ENCODE measurements at places on chromosomes 11 and 22. TPM values are rescaled to one million over a fixed set of nuclear protein-coding genes. Genes with fewer than 3 reads are reported as not detected.

- no peak for DNase-seq
Observed at GRCh38 chr11:122175306-122175705, 59.3 kb upstream of the BLID start.

DNA sequence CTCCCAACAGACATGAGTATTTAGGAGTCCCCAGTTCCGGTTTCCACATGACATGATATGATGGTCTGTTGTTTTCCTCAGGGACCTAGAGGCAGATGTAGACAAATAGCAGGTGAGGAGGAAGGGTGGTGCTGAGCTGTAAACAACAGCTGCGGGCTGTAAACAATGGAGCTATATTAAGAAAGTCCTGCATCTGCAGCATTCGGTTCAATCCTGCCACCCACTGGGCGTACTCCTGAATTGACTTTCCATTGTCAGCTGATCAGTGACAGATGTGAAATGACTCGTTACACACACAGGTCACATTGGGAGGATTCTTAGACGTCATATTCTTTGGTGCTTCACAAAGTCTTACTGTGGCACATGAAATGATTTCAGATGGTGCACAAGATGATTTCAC is 26.8 kb upstream of the RAG1 start:
- peak; percentile 58 for DNase-seq

GRCh38 chr11:40230821-40231220 is 1228.6 kb downstream of the LRRC4C start:
- no peak for DNase-seq

GRCh38 chr11:24625975-24626374 is 129.1 kb downstream of the LUZP2 start:
- DNase-seq: no peak

DNA sequence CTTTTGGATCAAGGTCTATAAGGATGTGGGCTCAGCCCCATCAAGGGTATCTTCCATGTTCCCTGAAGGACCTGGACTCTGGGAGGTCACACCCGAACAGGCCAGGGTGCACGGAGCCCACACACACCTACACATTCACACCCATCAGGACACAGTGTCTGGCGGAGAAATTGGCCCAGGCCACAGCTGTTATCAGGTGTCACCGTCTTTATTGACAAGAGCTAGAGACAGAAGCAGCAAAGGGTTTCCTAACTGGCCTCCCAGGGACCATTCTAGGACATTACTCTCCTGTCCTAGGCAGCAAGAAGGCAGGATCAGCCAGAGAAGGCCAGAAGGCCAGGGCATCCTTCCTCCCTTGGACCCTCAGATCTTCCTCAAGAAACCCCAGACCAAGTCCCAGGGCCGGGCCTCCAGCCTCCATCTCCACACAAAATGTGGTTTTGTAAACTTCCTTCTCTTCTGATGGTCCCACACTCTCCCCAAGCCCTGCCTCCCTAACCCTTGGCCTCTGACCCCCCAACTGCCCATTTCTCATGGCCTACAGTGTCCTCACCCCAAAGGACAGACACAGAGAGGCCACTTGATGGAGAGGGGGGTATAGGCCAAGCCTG is 8.1 kb downstream of the SSTR3 start:
- DNase-seq: no peak

GRCh38 chr11:5007561-5007960 is 12.9 kb downstream of the OR51L1 start:
- DNase-seq: no peak

DNA sequence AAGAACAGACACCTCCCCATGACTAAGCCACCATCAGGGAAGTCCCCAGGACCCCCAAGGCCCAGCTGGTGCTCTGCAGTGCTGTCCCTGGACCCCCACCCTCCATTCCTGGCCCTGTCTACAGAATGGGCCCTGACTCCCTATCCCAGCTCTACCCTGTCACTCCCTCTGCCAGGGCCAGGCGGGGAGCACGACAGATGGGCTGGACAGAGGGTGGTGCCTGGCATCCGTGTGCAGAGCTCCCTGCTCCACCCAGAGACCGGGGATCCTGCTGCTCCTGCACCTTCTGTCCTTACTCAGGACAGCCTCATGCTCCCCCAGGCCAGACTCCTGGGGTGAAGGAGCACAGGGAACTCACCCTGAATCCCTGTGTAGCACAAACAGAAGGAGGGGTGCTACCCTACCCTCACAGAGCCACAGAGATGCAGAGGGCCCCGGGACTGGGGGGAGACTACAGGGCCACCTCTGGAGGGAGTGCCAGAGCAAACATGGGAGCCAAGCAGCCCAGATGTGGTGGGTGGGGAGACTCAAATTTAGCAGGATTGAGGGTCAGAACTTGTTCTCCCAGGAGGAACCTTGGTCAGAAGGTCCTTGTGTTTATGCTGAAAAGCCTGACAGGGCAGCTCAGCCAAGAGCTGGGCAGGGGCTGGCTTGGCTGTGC is 2.0 kb downstream of the ARVCF start:
- no peak for DNase-seq

DNA sequence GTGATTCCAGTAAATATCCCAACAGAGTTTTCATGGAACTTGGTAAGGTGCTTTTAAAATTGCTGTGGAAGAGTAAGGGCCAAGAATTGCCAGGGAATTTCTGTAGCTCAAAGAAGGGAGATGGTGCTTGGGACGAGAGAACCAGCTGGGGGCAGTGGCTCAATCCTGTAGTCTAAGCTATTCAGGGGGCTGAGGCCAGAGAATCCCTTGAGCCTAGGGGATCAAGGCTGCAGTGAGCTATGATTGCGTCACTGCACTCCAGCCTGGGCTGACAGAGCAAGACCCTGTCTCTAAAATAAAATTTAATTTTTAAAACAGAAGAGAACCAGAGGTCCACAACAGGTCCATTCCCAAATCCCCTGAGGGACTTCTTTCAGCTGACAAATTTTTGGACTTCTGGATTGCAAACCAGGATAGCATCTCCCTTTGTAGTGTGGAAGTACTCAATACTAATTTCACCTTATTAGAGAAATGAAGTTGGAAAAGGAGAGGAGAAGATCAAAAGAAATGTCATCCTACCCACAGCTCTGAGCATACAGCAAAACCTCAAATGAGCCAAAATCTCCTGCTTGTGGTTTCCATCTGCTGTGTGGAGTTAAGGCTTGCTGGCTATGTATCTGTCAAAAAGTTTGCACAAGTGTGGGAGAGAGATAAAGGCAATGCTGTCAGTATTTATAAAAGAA is 59.2 kb upstream of the CLPB start:
- DNase-seq: peak; percentile 65

DNA sequence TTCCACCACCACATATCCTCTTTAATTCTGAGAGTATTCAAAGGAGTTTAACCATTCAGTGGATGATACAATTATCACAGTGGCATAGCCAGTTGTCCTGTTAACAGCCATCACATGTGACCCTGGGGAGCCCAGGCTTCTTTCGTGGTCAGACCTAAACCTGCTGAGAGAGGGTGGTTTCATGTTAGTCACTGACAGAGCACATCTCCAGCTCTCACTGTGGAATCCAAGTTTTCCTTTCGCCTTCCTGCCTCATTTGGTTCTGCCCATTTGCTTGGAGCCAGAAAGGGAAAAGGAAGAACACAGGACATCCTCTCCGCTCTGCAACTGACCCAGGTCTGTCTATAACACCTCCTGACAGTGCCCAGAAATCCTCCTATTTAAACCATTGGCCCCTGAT is 60.4 kb downstream of the MCHR1 start:
- DNase-seq: no peak

DNA sequence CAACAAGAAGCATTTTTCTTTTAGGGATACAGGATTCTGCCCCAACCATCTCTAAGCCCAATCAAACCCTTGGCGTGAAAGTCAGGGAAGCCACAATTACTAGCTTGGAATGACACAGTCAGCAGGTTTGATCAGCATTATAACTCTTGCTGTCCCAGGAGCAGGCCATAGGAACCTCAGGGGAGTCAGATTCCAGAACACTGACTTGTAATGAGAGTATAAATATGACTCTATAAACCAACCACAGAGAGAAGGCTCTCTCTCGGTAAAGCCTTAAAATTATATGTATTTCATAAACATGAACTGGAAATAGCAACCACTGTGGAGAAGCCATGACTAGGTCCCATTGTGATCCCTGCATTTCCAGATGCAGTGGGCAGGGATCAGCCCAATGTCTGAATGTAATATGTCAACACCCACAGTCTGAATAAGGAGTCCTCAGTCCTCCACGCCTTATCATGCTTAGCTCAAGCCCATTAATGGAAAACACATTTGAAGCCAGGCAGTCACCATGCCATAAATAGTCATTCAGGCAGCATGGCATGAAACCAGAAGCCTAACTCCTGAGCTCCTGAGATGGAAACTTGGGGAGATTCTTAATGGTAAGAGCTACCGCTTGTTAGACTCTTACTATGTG is 99.1 kb upstream of the MTNR1B start:
- DNase-seq: no peak

DNA sequence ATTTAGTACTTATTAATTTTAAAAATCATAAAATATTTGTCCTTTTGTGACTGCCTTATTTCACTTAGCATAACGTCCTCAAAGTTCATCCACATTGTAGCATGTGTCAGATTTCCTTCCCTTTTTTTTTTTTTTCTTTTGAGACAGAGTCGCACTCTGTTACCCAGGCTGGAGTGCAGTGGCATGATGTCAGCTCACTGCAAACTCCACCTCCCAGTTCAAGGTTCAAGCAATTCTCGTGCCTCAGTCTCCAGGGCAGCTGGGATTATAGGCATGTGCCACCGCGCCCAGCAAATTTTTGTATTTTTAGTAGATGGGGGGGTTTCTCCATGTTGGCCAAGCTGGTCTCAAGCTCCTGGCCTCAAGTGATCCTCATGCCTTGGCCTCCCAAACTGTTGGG is 10.6 kb downstream of the RAB6A start:
- DNase-seq: no peak

GRCh38 chr22:49752598-49753091 is 75.0 kb downstream of the BRD1 start:
- DNase-seq: no peak

DNA sequence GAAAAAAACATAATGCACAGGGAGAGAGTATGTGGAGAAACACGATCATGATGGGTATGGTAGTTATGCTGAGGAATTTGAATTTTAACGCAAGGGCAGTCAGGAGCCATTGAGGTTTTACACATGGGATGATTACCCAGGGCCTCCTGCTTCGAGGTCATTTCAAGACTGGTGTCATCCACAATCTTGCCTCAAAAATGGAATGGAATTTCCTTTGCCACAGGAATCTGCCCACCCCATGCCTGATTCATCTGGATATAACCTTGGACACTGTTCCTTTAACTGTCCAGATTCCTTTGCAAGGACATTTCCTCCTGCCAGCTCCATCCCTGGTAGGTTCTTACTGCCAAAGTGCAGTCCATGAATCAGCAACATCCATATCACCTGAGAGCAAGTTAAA is 655.9 kb upstream of the TENM4 start:
- peak; percentile 47 for DNase-seq

DNA sequence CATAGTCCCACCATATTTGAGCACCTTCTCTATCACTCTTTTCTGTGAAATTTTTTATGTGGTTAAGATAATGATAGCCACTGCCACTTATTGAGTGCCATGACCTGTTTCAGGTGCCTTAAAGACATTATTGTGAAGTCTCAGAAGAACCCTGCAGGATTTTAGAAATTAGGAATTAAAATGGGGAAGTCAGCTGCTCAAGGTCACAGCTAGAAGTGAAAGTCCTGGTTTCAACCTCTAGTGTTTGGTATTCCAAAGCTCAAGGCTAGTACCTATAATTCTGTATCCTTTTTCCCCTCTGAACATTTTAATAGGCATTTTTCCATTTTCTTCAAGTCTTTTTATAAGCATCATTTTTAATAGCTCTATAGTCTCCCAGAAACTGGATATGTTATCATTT is 9.0 kb upstream of the RRM1 start:
- DNase-seq: no peak

DNA sequence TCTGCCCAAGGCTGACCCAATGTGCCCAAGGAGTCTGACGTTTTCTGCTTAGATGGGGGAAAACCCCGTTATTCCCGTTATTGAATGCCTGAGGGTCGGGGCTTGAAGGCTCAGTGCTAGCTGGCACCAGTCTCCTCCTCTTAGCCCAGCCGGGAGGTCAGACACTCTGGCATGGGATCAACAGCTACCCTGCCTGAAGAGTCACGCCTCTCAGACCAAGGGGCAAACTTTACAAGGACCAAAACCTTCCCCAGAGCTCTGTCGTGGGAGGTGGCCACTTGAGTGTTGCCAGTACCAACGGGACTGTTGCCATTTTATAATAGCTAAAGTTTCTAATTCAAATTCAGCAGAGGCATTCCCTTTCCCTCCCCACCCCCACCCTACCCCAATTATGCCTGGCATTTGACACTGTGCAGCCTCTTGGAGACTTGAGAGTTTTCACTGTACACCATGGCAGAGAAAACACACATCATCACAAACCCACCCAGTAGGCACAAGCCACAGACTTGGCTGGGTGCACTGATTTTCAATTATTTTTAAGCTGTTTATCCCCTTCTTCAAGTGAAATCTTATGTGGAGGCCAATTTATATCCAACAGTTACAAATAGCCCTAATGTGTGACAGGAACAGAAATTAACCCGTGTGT is 137.5 kb upstream of the SYT13 start:
- no peak for DNase-seq

GRCh38 chr11:11427542-11427941 is 74.5 kb upstream of the CSNK2A3 start:
- no peak for DNase-seq

GRCh38 chr22:37017356-37017755 is 1.9 kb downstream of the TST start:
- DNase-seq: no peak

GRCh38 chr11:114211444-114212121 is 84.6 kb upstream of the NNMT start:
- no peak for DNase-seq

DNA sequence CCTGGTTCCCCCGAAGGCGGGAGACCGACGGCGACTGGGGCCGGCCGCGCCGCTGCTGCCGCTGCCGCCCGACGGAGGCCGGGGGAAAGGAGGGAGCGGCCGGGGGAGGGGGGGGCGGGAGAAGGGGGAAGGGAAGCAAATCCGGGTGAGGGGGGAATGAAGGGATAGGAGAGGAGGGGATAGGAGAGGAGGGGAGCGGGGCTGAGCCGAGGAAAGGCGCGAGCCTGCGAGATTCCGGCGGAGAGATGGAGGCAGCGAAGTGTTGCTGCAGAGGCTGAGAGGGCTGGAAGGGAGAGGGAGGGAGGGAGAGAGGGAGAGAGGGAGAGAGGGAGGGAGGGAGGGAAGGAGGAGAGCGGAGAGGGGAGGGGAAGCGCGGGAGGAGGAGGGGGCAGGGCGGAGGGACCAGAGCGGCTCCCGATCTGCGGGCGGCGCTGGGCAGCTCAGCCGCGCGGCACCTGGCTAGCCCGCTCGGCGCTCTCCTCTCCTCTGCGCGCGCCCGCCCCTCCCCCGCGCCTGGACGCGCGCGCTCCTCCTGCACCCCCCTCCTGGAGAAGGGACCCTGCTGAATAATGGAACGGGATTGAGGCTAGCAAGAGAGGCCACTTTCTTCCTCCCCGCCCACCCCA is 52.3 kb downstream of the SLC22A12 start:
- DNase-seq: no peak

- no peak for DNase-seq
Observed at GRCh38 chr11:66854231-66854661, 2.6 kb upstream of the LRFN4 start.

- DNase-seq: no peak
Observed at GRCh38 chr11:117586392-117586791, 210.6 kb downstream of the DSCAML1 start.

Gene MRGPRX4
- not detected for total RNA-seq

Gene C11orf16
- not detected for total RNA-seq

Gene ZP1
- not detected for total RNA-seq

Gene TMPRSS13
- not detected for total RNA-seq

Gene OR52I1
- not detected for total RNA-seq

Gene CENPM
- total RNA-seq: 14.2 TPM

Gene WT1
- 16.4 TPM for total RNA-seq

Gene ALDH3B2
- not detected for total RNA-seq

Gene OR4A47
- total RNA-seq: not detected

Gene LIF
- total RNA-seq: 7.4 TPM

Gene RAG2
- total RNA-seq: not detected
